ENCODE measurements at places on chromosomes 2 and 18.
A peak's percentile ranks its signal among the peaks of the same experiment; 100 is the strongest.

GRCh38 chr2:124572934-124573634, 548.0 kb downstream of the CNTNAP5 start:
- DNase-seq, result no peak

DNA sequence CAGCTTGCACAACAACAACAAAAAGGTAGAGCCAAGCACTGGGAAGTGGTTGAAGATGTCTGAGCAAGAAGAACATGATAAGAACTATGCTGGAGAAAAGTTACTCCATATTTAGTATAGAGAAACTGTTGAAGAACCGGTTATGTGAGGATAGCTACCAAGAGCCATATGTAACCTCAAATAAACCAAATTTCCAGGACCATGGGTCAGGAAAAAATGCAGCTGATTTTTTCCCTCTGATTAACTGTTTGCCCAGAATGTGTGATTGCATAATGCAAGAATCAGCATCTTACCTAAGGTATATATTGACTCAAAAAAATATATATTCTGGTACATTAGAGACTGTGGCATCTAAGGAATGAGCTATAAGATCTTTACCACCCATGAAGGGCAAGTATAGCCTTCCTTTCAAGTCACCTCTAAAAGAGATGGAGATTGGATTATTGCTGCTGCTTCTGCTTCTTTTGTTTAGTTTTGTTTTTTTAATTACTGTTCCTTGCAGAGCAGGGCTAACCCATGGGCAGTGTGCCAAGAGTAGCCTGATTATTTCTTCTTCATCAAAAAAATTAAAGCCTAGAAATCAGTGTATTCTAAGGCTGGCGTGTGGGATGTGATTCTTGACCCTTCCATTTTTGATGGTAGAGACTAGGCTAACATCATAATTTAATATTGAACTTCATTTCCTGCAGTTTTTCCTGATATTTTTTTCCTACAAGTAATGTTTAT, 76.9 kb upstream of the MAP3K20 start:
- no peak for DNase-seq

DNA sequence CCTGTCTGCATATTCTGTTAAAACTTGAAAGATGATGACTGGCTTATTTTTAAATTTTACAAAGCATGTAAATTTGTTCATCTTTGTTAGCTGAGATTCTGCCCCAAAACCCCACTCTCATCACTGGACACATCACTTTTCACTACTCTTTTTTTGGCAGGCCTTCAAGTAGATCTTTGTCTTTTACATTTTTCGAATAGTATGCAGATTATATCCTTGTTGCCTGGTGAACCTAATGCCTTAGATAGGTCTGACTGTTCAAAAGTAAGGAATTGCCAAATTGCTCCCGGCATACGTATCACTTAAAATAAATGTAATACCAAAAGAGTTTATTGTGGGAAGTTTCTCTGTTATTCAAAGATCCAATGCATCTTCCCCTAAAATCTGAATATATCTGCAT, 303.3 kb downstream of the XIRP2 start:
- no peak for DNase-seq

- no peak for DNase-seq
These were observed 195.1 kb downstream of the KCNE4 start for GRCh38 chr2:223247136-223247535.

GRCh38 chr18:47204908-47205522, 28.9 kb upstream of the IER3IP1 start:
- DNase-seq, result no peak

GRCh38 chr18:48913201-48913600, 37.6 kb downstream of the SMAD7 start:
- no peak for DNase-seq

GRCh38 chr2:196798980-196799379, 503 bp downstream of the GTF3C3 start:
- DNase-seq, result no peak

- no peak for DNase-seq
These were observed 12.8 kb upstream of the ALPP start for GRCh38 chr2:232365621-232366321.

DNA sequence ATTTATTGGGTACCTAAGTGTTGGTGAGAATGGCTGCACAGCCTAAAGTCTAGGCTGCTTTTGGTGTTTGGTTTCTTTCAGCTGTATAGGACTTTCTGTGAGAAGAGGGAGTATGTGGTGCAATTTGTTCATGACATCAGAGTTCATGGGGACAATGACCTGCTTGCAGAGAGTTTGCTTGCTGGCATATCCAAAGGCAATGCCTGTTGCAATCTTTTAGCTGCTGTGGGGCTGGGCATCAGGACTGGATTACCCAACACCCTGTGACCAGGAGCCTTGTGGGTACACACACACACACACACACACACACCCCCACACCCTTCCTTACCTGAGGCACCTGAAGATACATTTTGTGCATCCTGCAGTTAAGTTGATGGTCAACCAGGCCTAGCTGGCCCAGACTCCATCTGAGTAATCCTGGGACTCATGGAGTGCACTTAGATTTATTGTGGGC, 68.4 kb downstream of the LIPG start:
- no peak for DNase-seq

- DNase-seq, result peak; percentile 48
These were observed 923 bp downstream of the FIGLA start for GRCh38 chr2:70789304-70790135.

Data from D721Med (cell line).